ENCODE measurements at places on chromosomes 11 and 22.

DNA sequence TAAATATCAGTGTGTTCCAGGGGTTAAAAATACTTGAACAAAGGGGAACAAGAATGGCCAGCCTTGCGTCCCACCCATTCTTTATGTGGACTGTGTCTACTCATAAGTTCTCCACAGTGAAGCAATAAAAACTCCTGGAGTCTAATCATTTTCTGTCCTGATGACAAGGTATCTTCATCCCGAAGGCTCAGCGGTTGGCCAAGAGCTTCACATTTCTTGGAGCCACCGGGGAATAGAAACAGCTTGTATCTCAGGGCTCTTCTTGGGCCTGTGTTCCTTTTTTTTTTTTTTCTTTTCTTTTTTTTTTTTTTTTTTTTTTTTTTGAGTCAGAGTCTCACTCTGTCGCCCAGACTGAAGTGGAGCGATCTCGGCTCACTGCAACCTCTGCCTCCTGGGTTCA is 36.8 kb upstream of the ADORA2A start:
- DNase-seq, result no peak

GRCh38 chr11:1298695-1299492 is 10.5 kb downstream of the TOLLIP start:
- DNase-seq, result no peak

- peak; percentile 46 for DNase-seq
These were observed 19.5 kb downstream of the IL17REL start for GRCh38 chr22:49992921-49993648.

GRCh38 chr22:21624880-21625791 is 4.7 kb downstream of the YDJC start:
- no peak for DNase-seq

DNA sequence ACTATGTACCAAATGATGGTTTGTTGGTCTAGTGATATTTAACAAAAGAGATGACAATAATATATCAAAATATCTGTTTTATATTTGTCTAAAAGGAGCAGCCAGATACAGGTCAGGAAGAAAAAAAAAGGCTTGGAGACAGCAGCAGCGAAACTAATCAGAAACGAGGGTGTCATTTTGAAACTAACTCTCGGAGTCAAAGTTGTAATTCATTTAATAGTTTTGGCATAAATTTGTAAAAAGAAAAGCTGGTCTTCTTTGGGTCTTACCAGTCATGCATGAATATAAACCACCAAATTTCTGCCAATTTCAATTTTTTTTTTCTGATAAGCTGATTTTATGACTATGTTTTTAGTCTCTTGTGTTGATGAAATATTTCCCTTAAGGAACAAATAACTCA is 25.5 kb downstream of the NPAT start:
- no peak for DNase-seq

DNA sequence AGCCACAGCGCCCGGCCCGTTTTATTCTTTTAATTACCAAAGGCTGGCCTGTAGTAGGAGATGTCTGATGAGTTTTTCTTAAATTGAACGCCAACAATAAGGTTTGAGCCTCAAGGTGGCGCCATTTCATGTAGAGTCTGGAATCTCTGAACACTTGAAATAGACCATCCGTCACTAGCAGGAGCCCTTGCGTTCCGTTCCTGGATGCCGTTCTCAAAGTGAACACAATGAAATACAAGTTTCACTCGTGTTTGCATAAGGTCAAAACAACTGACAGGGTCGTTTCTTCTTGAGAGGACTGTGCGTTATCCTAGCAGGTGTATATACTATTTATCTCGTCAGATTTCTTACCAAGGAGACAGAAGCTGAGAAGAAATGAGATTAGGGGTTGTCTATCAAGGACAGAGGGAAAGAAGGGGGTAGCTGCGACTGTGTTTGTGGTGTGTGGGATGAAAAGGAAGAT is 18.7 kb upstream of the SCGB1D1 start:
- peak; percentile 84 for DNase-seq

- DNase-seq, result no peak
These were observed 1290.4 kb downstream of the BRD1 start for GRCh38 chr22:48537343-48537680.

DNA sequence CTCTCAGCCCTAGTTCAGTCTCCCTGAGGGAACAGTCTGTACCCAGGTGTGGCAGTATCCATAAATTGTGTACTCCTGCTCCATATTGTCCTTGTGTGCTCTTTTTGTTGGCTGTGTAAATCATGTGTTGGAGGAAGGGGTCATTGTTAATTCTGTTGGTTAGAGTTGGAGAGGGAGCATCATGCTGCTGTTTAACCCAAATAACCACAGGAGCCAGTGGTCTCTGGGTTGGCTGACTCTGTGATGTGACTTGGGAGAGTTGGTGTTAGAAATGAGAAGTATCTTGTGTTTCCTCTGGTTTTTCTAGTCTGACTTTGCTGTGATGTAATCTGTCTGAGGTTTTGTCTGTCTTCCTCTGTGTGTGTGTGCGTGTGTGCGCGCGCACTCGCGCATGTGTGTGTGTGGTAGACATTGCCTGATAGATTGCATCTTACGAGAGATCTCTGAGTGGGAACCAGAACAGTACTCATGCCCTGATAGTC is 30.5 kb downstream of the CTNND1 start:
- DNase-seq, result peak; percentile 87

DNA sequence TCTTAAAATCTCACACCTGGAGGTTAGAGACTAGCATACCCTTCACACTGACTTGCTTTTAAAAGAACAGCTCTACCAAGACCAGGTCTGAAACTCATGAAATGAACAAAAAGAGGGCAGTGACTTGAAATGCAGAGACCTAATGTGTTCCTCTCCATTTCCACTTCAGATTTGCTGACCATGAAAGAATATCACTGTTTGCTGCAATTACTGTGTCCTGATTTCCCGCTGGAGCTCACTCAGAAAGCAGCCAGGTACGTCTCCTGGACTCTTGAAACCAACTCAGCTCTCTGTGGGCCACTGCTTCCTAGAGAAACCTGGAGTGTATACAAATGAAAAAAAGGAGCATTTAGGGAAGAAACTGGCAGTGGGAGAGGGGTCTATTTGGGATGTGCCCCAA is 39.2 kb downstream of the ARFGAP2 start:
- no peak for DNase-seq
